Activated CD4-positive, alpha-beta T cell treated with anti-CD3 and anti-CD28 coated beads for 1 hour (primary cell): ENCODE measurements at places on chromosomes 7 and 10.

GRCh38 chr10:131954356-131954965 lies 27.3 kb downstream of the BNIP3 start:
- no peak for DNase-seq

DNA sequence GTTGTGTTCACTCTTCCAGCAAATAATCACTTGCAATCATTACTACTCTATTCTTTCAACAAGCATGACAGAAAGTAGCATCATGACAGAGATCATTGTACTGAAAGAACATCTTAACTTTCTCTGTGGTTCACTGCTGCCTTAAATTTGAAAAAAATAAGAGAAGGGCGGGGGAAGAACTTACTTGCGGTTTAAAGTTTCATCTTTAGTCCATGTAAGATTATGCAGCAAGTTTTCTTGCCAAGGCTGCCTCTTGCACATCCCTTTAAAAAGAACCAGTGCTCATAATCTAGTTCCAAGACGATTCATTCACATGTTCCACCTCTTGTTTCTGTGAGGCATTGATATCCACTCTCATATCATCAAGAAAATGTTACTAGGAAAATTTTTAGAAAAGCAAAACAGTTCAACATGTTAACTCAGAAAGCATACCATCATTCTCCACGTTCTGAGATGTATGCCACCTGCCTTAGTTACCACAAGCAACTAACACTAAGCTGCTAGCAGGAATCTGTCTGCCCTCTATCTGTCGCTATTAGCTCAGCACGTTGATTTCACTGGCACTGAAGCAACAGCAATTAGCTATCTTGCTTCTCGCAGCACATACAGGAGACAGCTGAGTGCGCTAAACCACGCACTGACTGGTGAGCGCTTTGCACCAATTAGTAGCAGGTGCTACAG lies at the start of gene PCDH15:
PCDH15 (minus strand) TSS at position 491 of the 681 bp plus-strand sequence. CDS start 136,969 bp downstream, outside the sequence.
- DNase-seq: no peak

- no peak for DNase-seq
Observed at GRCh38 chr10:124289851-124290795, 128.6 kb downstream of the OAT start.

GRCh38 chr10:14240253-14241189 lies 90.2 kb downstream of the FRMD4A start:
- no peak for DNase-seq

- no peak for DNase-seq
Observed at GRCh38 chr7:148503900-148504487, 86.6 kb upstream of the C7orf33 start.

DNA sequence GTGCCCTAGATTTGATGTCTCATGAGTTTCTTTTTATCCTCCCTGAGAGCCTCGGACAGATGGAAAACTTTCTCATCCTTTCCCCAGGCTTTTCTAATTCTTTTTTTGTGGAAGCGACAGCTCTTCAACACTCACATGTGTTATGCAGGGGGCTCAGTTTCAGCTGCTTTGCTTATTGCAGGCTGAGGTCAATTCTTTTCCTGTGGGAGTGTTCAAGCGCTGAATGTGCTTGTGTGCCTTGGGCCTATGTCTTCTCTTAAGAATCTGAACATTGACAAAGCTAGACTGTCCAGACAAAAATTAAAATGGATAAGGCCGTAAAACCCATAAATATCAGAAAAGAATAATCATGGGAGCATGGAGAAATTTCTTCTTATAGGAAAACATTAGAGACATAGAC lies 125.2 kb upstream of the STEAP4 start:
- no peak for DNase-seq

GRCh38 chr7:142471820-142472219 lies 214.0 kb upstream of the PRSS58 start:
- no peak for DNase-seq

GRCh38 chr10:35306852-35307251 lies 29.5 kb upstream of the CCNY start:
- no peak for DNase-seq

DNA sequence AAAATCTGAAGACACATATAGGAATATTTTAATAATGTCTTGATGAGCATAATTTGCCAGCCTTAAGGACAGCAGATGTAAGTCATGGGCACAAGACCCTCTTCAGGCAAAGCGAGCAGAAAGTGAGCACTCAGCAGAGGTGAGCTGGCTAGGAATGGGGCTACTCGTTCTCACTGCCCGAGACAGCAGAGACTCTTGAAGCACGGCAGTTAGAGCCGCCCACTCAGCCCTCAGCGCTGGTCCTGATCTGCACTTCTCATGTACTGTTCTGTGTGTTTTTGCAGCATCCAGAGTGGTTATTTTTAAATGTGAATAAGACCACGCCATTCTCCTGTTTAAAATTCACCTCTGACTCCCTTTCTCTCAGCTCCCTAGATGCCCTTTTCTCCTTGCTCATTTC lies 65.3 kb downstream of the GFRA1 start:
- no peak for DNase-seq

- DNase-seq: no peak
Observed at GRCh38 chr7:29563590-29564495, at the start of gene PRR15. Gene PRR15 (plus strand): TSS chr7:29563835. CDS start chr7:29566330, 2,495 bp downstream.

GRCh38 chr7:75019800-75020199 lies 53.8 kb downstream of the RCC1L start:
- no peak for DNase-seq

GRCh38 chr10:122939856-122940543 lies 14.0 kb downstream of the C10orf88 start:
- no peak for DNase-seq

- no peak for DNase-seq
Observed at GRCh38 chr10:8137272-8137681, 82.8 kb downstream of the GATA3 start.
